Activated naive CD8-positive, alpha-beta T cell treated with anti-CD3 and anti-CD28 coated beads, Interleukin-2, amount 50 U/mL, for 24 hours (primary cell): ENCODE measurements at places on chromosomes 12 and 14.

DNA sequence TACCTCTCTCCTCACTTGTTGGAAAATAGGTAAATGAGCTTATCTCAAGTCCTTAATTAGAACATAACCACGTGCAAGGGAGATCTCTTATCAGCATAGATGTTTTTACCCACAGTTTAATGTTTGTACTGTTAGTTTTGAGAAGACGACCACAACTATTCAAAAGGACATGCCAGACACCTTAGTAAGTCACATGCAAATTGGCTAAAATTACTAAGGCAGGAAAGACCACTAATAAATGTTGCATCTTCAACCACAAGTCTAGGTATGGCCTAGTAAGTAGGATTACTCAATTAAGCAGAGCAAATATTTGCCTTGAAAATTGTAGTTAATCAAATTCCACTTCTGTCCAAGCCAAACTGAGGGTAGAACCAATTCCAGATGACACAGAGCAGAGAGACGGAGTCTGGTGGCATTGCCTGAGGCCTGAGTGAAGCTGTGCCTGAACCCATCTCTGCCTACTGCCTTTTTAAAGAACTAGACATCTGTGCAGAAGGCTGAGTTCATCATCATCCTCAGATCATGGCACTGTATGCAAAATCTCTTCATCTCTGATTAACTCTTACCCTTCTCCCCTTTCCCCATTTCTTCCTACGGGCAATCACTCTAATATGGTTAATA is 29.7 kb upstream of the CHST11 start:
- DNase-seq = no peak

DNA sequence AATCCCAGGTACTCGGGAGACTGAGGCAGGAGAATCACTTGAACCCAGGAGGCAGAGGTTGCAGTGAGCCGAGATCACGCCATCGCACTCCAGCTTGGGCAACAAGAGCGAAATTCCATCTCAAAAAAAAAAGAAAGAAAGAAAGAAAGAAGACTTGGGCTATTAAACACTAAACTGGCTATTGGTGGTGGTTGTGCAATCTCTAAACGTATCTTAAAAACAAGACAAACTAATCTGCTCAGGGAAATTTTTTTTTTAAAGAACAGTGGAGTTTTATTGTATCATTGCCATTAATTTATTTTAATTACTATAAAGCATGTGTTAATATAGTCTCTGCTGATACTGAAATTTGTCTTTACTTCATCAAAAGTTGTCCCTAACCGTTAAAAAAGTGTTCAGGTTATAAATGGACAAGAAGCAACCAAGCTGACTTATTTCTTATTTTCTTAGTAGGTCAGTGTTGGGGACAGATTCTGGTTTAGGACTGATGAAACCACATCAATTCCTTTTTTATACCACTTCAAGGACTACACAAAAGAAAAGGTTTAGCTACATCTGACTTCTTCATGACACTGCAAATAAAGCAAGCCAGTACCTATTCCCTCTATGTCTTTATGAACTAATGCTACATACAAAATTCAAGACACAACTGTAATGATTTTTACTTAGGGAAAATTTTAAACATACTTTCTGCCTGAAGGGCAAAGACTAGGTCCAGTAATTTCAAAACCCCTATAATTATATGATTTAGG is 68.7 kb upstream of the KRAS start:
- DNase-seq = no peak

GRCh38 chr14:93085911-93086310 is 29.8 kb downstream of the ITPK1 start:
- no peak for DNase-seq

GRCh38 chr12:13061377-13061776 is 17.2 kb downstream of the FAM234B start:
- no peak for DNase-seq

DNA sequence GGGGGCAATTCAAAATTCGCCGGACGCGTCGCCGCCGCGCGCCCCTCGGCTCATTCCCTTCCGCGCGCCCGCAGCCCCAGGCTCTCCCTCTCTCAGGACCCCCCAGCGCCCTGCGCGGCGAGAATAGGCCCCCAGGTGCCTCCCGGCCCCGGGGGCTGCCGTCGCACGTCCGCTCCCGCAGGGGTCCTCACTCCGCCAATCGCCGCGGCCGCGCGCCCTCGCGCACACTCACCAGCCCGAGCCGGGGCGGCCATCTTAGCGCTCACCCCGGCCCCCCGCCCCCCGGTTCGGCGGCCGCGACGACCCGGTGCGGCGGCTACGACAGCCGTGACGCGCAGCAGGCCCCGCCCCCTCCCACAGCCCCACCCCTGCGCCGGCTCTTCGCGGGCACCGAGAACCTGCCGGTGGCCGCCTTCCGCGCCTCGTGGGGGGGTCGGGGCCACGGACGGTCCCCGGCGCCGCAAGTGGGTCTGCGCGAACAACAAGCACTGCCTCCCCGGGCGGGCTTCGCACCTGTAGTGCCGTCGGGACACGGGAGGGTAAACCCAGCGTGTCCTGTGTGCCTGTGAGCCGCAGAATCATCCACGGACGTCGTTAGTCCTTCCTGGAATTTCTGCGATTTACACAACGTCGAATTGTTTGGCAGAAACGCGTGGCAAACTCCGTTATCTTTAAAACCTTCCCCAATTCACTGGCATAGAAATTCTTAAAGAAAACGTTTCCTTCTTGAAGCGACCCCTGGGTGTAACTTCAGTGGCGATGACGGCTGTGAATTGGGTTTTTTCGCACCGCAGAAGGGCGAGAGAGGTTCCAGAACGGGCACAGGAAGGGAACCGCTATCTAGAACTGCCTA is 2.5 kb downstream of the USP44 start:
- peak; percentile 76 for DNase-seq

- DNase-seq = peak; percentile 6
Measured at GRCh38 chr12:85866986-85867776, 6.9 kb upstream of the NTS start.

DNA sequence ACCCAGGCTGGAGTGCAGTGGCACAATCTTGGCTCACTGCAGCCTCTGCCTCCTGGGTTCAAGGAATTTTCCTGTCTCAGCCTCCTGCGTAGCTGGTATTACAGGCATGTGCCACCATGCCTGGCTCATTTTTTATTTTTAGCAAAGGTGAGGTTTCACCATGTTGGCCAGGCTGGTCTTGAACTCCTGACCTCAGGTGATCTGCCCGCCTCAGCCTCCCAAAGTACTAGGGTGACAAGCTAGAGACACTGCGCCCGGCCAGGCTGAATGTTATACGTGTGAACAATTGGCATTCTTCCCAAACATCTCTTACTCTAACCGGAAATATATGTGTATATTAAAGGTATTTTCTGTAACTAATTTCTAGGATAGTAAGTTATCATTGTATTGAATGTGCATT is 13.2 kb upstream of the LIMA1 start:
- DNase-seq = no peak

- no peak for DNase-seq
Measured at GRCh38 chr14:70770490-70770889, 38.8 kb downstream of the MAP3K9 start.

DNA sequence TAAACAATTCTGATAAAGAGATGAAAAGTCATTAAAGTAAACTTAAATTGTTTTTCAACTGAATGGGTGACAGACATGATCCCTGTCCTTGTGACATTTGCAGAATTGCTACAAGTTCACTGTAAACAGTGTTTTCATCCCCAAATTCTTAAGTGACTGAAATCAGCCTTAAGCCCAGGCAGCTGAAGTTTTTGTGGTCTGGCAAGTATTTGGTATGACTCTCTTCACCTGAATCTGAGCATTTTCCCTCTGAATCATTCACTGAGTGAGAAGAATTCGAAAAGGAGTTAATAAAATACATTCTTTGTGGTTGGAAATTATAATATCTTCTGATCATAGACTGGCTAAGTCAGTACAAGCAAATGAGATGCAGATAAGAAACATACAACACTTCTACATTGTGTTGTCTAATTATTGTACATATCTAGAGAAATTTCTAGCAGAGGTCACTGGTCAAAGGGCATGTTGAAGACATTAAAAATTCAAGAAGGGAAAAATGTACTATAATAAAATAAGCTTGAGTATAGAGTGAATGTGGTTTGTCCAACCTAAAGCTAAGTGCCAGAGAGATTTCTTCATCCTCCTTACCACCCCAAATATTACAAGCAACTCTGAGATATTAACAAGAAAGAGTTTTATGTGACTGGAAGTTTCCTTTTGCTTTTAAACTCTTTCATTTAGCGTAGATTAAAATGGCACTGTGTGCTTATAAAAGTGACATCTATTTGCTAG is 177.8 kb upstream of the DIO2 start:
- DNase-seq = no peak

DNA sequence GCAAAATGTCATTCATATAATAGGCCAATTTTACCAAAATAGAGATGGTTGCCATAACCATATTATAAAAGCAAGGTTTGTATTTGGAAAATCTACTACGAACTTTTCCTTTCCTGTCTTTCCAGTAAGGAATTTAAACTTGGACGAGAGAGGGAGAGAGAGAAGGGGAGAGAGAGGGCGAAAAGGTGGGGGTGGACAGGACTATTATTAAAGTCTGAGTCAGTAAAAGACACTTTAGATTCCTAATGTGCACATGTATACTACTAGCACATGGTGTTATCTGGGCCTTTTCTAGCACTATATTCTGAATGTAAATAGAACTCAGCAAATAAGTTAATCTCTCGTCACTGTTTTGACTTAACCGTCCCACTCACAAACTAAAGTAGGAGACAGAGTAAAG is 30.4 kb upstream of the FBLN5 start:
- DNase-seq = no peak

DNA sequence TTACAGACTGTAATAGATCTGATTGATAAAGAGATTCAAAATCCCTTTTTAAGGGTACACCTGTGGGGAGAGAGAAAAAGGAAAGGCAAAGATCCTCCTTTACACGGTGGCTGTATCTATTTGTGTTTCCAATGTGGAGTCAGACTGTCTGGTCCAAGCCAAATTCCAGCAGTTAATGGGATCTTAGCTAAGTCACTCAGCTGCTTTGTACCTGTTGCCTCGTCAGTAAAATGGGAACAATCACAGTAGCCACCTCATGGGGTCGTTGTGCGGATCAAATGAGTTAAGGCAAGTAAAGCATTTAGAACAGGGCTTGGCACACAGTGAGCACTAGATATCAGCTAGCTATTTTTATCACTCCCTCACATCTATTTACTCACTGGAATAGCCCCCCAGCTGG is 46.9 kb downstream of the EFCAB11 start:
- DNase-seq = no peak

- DNase-seq = no peak
Measured at GRCh38 chr14:83646228-83646627, 1883.7 kb upstream of the FLRT2 start.

DNA sequence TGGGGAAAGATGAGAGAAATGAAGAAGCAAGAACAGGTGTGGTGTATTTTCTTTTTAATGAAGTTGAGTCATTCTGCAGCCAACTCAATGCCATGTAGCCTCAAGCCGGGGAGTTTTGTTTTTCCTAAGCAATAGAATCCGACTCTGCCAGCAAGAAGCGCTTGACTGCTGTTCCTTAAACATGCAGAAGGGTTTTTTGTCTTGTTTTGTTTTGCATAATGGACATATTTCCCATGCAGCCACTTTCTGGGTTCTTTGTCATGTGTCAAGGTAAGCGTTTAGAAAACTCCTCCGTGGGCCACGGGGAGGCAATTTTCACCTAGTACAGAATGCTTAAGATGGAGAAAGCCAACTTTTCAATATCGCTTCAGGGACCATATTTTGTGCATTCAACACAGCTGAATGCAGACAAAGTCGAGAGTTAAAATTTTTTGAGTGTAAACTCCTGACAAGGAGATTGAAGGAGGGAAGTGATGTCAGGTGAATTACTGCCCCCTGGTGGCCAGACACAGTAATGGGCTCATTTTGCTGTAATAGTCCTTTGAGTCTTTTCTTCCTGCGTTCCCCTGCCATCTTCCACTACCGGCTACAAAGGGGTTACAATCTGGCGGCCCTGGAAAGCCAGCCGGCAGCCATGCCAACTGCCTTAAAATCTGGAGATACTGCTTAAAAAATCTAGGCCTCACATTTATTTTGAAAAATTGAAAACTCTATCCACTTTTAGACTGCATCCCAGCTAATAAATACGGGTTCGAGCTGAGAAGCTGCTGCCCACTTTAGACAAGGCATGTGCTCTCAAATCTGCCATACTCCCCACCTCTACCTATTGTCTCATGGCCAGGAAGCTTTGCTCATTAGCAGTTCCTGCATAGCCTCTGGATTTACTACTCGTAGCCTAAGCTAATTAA is 3.2 kb upstream of the FICD start:
- DNase-seq = peak; percentile 80

DNA sequence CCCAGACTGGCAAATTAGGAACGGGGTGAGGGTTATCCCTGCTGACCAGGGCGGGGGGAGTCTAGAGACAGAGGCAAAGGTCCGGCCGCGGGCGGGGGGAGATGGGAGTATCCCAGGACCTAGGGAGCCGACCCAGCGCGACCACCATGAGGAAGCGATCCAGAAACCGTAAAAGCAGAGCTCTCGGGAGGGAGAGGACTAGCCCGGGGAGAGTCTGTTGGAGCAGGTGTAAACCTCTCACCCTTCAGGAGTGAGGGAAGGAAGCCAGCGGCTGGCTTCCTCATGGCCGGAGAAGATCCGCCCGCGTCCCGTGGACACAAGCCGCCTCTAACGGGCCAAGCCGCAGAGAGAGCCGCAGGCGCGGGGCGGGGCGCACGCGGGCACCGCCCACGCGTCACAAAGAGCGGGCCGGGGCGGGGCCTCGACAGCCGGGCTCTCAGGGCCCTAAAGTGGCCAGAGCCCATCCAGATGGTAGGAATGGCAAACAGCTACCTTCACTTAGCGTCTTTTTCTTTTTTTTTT is at the start of gene ACRBP:
Gene ACRBP, minus strand, starts transcription at position 350 of the 522 bp plus-strand sequence. Its CDS starts 66 bp downstream, at position 284.
- peak; percentile 52 for DNase-seq

DNA sequence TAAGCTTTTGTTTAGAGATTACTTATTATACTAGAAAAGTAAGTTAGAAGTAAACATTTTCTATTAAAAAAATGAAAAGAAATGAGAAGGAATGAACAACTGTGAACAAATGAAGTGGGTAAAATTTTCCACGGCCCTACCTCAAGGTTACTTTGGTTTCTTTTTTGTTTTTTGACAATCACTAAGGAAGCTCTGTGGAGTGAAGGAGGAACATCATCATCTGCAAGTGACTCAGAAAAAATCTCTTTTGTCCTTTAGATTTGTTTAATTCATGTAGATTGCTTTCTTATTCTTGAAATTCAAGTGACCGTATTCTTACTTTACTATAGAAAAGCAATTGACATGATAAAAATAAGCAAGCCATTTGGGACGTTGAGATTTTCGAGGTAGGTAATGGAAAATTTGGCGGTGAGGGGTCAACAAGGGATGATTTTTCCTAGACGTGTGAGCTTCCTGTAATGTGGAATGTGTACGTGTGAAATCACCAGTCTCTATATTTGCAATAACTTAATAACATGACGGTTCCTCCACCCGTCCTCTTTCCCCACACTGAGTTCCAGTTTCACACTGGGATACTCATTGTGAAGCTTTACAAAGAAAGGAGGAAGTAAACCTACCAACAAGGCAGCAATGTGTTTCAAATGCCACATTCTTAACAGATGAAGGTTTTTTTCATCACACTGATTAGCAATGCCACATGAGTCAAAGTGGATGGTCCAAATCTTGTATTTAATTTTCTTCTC is 62.3 kb upstream of the EGLN3 start:
- DNase-seq = no peak
